GM10248 (cell line): ENCODE measurements at places on chromosomes 2 and 18.

GRCh38 chr2:174248998-174249592, 763 bp upstream of the OLA1 start:
- no peak for DNase-seq

DNA sequence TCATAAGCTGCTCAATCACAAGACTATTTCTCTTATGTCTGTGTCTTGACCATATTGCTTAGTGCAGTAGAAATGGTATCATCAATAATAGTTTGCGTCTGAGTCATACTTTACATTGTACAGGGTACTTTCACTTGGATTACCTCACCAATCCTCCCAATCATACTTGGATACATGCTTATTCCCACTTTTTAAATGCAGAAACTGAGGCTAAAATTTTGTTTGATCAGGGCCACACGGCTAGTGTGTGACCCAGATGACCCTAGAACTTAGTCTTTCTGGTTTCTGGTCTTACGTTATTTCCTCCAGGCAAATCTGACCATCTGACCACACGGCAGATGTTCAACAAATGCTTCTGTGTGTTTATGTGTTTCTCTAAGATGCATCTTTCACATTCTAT, 23.8 kb upstream of the CCL20 start:
- DNase-seq, result no peak

DNA sequence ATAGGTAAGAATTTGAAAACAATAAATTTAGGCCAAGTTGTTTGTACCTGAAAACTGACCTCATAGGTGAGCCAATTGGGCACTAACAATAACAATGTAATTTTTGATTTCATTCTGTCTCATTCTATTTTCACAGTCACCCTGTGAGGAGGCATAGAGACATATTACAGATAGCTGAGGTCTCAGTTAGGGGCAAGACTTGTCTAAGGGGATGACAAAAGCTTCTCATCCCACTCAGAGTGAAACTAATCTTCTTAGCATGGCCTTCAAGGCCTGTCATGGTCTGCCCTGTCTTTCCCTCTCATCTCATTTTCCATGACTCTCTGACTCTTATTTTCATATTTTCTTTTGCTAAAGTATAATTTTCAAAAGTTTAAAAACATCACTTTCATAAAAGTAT, 562.0 kb upstream of the TNP1 start:
- no peak for DNase-seq

- DNase-seq, result no peak
Observed at GRCh38 chr2:14313341-14313740, 319.2 kb upstream of the LRATD1 start.
